GM23248 (cell line): ENCODE measurements at places on chromosomes 16 and 17. TPM values are rescaled to one million over a fixed set of nuclear protein-coding genes. Genes with fewer than 3 reads are reported as not detected.

Gene G6PC3
- polyA plus RNA-seq = 121 and 128 TPM in 2 replicates

Gene CLEC18B
- 0.25 TPM in 1 of 2 replicates, not detected in the other for polyA plus RNA-seq

Gene RNF222
- not detected in 2 replicates for polyA plus RNA-seq

Gene GPR139
- polyA plus RNA-seq = not detected in 2 replicates

Gene ACSM3
- polyA plus RNA-seq = 0.60 and 1.7 TPM in 2 replicates

Gene CCL14
- not detected in 2 replicates for polyA plus RNA-seq

Gene SOCS3
- polyA plus RNA-seq = 31.2 and 31.5 TPM in 2 replicates

Gene MAFG
- polyA plus RNA-seq = 5.0 and 6.4 TPM in 2 replicates

Gene MARCHF10
- 1.3 and 2.1 TPM in 2 replicates for polyA plus RNA-seq

DNA sequence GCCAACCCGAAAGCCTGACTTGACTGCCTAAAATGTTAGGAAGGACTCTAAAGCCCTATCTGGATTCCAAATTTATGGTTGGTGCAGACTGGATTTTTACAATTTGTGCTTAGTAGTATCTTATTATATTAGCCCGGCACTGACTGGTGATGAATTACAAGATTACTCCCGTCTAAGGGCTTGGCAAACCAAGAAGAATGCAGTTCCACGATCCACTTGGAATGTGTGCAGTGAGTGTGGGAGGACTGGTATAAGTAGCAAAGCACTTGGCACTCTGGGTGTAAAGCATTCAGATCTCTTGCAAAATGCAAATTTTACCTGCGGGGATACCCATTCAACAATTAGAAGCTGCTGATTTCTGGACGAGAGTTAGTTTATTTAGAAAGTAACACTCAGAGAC, 539.4 kb downstream of the MAF start:
- no peak for DNase-seq

- DNase-seq = peak; percentile 89
Observed at GRCh38 chr16:10922328-10923145, 19.7 kb downstream of the DEXI start.

GRCh38 chr17:5237541-5238016, 2.9 kb upstream of the SCIMP start:
- DNase-seq = peak; percentile 65

GRCh38 chr16:11250786-11251524, 5.0 kb downstream of the SOCS1 start:
- DNase-seq = no peak

DNA sequence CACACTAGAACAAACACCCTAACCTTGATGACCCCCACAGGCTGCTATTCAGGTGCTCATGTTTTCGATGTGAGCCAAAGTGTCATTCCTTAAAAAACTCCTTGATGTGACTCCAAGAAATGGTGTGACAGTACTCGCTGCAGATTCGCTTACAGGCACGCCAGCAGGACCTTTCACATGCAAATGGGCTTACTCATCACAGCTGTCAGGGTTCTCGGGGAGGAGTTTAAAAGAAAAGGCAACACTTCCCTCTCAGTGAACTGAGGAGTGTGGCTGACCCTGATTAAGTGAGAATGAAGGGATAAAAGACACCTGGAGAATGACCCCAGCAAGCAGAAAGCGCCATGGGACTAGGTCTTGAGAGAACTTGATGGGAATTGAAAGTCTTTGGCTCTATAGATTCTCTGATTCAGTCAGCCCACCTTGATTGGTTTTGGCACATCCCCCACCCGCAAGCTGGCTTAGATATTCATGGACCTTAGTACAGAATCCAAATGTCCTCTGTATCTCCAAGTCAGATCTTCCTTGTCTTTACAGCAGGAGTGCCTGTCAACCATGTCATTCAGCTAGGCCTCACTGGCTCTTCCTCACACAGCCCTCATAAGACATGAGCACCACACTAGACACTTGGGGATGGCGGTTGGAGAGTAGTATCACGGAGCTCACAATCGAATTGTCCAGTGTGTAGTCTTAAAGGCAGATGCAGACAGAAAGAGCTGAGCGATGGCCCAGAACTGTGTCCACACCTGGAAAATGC, 82.6 kb downstream of the HIC1 start:
- peak; percentile 89 for DNase-seq

GRCh38 chr17:58172369-58173071, 5.7 kb downstream of the OR4D2 start:
- peak; percentile 26 for DNase-seq

GRCh38 chr17:74245871-74246270, 28.2 kb upstream of the DNAI2 start:
- DNase-seq = no peak

DNA sequence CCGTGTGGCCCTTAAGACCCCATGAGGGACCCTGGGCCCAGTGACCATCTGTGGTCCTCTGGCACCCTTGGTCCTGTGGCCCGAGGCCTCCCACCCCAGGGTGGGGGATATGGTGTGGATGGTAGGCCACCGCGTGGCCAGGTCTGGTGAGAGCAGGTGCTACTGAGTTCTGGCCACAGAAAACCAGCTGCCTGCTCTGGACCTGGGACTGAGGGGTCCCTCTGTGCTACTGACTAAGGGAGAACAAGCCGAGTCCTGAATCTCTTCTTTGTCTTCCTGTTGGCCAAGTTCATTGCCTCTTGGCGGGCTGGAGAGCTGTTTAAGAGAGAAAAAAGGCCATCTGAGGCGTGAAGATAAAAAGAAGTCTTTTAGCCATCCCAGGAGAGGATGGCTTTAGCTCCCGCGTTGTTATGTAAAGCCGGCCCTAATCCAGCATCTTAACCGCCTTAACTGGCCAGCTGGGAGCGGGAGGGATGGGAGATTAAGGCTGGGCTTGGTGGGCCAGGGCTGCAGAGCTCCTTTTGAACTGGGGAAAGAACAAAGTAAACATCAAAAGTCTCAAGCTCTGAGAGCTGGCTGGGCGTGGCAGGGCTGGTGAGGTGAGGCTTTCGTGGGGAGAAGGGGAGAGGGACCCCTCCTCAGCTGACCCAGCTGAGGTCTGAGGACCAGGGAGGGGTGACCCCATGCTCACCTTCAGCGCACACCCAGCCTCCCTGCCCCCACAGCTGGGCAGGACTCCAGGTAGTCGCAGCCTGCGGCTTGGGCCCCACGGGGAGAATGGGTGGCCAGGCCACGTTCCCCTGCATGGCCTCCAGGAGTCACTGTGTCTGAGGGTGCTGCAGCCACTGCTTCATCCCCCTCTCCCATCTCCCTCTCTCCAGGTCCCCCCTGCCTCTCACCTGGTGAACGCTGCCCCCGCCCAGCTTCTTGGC, 62.4 kb downstream of the NKD1 start:
- DNase-seq = no peak

DNA sequence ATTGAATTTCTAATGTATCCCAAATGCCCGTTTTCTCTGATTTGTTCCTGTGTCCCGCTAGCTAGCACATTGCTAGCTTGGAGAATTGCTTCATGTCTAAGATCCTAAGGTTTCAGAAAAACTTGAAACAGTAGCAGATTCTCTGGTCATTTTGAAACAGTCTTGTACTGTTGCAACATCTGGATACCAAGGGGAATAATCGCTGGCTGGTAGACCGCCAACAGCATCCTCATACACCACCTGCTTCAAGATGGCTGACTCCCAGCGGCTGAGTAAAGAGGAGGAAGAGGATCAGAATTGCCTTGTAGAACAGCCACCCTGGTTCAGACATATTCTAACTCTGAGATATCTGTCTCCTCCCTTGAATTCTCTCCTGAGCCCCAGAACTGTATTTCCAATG, 226.7 kb upstream of the ELAC2 start:
- DNase-seq = peak; percentile 28

GRCh38 chr17:72139212-72139611, 18.4 kb downstream of the SOX9 start:
- DNase-seq = peak; percentile 81

- DNase-seq = peak; percentile 20
Observed at GRCh38 chr16:82833378-82833993, 206.7 kb downstream of the CDH13 start.

GRCh38 chr17:40338941-40339649, 25.4 kb downstream of the GJD3 start:
- DNase-seq = no peak

GRCh38 chr17:40607641-40608040, 40.0 kb downstream of the SMARCE1 start:
- DNase-seq = no peak

DNA sequence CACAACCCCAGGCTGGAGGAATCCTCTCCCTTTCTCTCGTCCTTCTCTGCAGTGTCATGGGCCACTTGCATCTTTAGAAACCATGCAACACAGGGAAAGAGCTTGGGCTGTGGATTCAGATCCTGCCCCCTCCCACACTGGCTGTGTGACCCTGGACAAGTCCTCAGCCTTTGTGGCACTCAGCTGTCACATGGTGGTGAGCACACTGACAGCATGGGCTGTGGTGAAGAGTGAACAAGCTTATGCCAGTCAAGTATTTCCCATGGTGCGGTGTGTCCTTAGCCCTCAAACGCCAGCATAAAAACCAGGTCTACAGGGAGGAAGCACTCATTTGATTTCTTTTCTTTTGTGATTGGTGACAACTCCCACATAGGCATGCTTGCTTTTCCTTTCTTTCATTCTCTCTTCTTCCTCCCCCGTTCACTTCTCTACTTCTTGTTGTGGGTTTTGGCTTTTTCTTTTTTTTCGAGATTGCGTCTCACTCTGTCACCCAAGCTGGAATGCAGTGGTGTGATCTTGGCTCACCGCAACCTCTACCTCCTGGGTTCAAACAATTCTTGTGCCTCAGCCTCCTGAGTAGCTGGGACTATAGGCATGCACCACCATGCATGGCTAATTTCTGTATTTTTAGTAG, 314.2 kb downstream of the CPPED1 start:
- no peak for DNase-seq

- no peak for DNase-seq
Observed at GRCh38 chr17:9767432-9767991, 23.9 kb downstream of the DHRS7C start.

DNA sequence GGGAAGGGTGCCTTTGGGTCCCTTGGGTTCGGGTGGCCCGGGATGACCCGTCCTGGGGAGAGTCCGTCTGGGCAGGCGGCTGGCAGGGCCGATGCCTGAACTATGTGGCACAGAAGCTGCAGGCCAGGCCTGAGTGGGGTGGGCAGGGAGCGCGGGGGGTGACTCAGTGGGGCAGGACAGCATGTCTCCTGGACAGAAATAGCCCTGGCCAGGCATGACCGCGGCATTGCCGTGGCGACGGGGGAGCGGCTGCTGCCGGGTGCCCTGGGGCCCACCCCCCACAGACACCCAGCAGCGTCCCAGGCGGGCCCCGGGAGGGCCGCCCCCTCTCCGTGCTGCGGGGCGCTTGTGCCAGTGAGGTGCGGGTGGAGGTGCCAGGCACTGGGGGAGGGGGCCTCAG, 1.8 kb upstream of the C1QTNF8 start:
- peak; percentile 61 for DNase-seq

GRCh38 chr16:8053437-8053836, 536.9 kb downstream of the TMEM114 start:
- no peak for DNase-seq

DNA sequence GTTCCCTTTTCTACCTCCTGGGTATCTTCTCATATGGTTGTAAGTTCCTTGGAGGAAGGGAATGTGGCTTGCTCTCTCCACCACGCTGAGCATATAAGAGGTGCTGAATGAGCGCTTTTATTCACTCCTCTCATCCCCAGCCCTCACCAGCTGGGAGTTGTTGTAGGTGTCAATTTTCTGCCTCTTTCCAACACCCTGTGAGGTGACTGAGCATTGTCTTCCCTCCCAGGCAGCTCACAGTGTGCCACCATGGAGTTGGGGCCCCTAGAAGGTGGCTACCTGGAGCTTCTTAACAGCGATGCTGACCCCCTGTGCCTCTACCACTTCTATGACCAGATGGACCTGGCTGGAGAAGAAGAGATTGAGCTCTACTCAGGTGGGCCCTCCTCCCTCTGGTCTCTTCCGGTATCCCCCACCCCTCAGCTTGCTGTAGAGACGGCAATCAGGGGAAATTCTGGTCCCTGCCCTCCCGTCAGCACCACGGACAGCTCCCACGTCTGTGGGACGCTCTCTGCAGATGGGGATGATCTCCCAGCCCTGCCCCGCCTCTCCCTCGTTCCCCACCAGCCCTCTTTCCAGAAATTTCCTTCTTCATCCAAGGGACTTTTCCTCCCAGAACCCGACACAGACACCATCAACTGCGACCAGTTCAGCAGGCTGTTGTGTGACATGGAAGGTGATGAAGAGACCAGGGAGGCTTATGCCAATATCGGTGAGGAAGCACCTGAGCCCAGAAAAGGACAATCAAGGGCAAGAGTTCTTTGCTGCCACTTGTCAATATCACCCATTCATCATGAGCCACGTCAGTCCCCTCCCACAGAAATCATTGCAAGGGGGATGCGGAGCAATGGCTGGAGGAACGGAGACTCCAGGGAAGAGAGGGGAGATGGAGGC, 18.3 kb downstream of the CIITA start:
- peak; percentile 58 for DNase-seq

- no peak for DNase-seq
Observed at GRCh38 chr16:80063713-80064069, 463.2 kb upstream of the MAF start.

DNA sequence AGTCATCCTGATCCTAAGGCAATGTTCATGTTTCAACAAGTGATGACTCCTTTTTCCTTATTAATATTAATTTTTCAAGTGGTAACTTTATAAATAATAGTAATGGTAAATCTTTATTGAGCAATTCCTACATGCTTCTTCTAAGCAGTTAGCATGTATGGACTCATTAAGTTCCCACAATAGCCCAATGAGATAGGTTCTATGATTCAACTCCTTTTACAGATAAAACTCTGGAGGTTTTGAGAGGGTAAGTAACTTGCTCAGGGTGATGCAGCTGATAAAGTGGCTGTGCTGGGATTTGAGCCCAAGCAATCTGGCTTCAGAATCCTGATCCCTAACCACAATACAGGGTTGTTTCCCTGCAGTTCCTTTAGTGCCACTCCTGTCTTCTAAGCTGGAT, 25.3 kb downstream of the SLC47A1 start:
- no peak for DNase-seq

DNA sequence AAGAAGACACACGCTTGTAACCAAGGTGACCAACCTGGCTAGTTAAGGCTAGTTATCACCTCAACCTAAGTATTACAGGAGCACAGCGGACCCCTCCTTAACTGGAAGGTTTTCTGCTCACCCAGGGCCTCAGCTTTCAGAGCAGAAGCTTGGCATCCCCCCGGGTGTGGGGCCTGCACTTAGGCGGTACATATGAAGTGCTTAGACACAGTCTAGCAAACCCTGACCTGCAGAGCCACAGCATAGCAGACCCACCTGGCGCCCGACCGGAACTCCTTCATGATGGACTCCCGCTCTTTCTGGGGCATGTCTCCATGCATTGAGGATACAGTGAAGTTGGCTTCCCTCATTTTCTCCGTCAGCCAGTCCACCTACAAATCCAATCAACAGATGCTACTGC, 9.8 kb downstream of the EIF4A3 start:
- no peak for DNase-seq
